Activated T-cell treated with anti-CD3 and anti-CD28 coated beads, Interleukin-2, amount 50 U/mL, for 1 hour (primary cell): ENCODE measurements at places on chromosomes 2 and 18.

- peak; percentile 79 for DNase-seq
Observed at GRCh38 chr2:159118115-159118858, 149.8 kb downstream of the TANC1 start.

- DNase-seq: no peak
Observed at GRCh38 chr2:8582191-8582590, 99.7 kb upstream of the ID2 start.

DNA sequence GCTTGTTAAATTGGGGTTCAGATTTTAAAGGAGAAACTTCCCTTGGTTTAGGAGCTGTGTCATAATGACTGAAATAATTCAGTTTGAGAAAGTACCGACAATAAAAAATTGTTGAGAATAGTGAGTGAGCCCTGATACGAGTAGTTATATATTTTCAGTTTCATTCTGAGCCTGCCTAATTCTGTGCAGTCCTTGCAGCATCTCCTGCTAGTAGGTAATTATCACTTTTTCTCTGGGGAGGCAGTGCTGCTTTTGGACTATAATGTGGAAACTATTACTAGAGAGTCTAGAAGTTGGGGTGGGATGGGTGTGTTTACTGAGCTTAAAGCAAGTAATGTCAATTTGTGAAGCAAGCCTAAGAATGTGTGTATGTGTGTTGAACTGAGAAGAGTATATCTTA lies 21.7 kb downstream of the ZNF638 start:
- DNase-seq: no peak

- no peak for DNase-seq
Observed at GRCh38 chr2:65278531-65278981, 50.9 kb downstream of the ACTR2 start.

GRCh38 chr2:84965827-84966226 lies 5.1 kb upstream of the KCMF1 start:
- no peak for DNase-seq

- no peak for DNase-seq
Observed at GRCh38 chr2:634636-635388, 42.4 kb downstream of the TMEM18 start.

DNA sequence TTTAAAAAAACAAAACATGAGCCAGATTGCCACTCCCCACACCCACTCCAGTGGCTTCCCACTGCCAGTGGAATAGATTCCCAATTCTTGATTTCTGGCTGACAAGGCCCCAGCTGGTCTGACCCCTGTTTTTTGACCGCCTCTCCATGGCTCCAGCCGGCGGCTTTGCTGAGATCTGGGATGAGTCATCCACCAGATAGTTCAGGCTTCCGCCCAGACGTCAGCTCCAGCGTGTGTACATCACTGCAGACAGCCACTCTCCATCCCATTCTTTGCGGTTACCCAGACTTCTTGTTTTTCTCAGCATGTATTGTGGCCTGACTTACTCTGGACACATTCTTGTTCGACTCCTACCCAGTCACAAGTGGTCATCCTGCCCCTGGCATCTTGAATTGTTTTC lies 227.9 kb downstream of the GBX2 start:
- no peak for DNase-seq

DNA sequence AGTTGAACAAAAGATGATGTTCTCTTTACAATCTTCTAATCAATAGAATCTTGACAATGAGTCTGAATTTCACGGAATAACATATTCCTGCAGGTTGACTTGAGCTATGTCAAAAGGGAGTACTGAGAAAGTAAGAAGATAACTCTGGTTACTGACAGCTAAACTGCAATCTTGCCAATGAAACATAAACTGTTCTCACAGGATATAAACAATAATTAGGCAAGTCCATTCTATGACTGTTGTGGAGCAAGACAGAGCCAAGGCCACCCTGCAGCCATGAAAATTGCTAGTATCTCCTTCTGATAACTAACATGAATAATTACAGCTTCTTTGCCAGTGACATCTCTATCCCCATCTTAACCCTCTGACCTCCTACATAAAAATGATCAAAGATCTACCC lies 6.3 kb upstream of the RPRD1A start:
- no peak for DNase-seq
